ENCODE measurements at places on chromosomes 5 and 9.

- DNase-seq, result no peak
Measured at GRCh38 chr5:33423018-33423630, 17.6 kb upstream of the TARS1 start.

DNA sequence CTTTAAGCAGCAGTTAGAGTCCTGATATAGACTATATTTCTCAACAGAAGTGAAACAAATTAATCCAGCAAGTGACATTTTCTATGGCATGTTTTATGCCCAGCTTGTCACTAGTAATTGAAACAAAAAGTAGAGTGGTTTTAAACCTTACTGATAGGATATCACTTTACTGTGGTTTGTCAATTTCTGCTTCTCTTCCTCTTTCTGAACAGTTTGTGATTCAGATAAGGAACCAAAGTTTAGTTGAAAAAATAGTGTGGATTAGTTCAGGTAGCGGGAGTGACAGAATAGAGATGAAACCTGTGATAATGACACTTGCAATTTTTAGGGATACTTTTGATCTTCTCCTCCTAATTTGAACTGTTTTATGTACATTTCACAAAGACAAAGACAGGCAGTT, 485.7 kb upstream of the EDIL3 start:
- no peak for DNase-seq

GRCh38 chr5:59328709-59329296, 564.7 kb downstream of the PDE4D start:
- DNase-seq, result no peak

DNA sequence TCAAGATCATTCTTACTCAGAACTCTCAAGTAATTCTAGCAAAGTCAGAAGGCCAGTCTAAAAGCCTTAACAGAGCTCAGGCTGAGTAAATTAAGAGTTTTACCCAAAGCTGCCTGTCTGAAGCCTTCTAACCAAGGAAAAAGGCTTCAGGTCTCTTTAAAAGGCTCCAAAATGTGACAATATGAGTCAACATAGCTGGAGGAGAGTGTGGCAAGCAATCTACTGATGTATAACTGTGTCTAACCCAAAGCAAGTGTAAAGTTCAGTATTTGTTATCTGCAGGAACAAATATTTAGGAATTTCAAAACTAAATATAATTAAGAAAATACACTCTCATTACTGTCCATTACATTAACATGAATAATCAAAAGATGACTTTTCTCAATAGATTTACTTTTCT, 11.0 kb downstream of the ZBTB5 start:
- DNase-seq, result no peak

DNA sequence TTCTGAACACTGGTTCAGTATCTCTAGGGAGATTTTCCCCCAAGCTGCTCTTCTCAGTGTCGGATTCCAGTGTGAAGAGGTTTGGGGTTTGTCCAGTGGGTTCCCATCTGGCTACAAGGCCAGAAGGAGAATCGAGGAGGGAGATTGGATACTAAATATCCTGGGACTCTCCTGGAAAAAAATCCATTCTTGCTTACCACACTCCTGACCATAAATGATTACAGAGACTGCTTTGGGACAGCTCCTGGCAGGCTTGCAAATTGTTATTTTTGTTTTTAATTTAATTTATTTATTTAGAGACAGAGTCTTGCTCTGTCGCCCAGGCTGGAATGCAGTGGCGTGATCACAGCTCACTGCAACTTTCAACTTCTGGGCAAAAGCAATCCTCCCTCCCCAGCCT, 4.7 kb upstream of the SUSD1 start:
- DNase-seq, result no peak
